ENCODE measurements at places on chromosomes 12 and 14. TPM values are rescaled to one million over a fixed set of nuclear protein-coding genes. Genes with fewer than 3 reads are reported as not detected.
A peak's percentile ranks its signal among the peaks of the same experiment; 100 is the strongest.

The CARMIL3 gene
- total RNA-seq: 1.4 TPM

DNA sequence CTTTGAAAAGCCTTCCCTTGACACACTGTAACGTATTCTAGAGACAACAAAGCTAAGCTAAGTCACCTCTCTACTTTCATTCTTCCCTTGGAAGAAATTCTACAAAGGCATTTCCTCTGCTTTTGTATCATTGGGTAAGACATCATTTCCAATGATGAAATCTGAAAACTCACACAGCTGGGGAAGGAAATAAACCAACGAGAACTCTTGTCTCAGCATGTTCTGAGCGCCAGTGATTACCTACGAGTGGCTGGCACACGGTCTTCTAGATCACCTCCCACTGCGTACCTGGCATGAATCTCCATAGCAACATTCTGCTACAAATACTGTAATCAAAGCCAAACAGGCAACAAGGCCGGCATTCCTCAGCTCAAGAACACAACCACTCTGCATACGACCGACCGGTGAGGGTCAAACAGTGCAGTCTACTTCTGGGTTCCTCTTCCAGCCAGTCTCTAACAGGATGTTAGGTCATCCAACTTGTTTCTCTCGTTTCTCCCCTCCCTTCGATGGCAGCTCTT, 7.6 kb downstream of the VPS37B start:
- H3K4me3 ChIP-seq: peak overlapping the region; percentile 49
- H3K36me3 ChIP-seq: no peaks in the 10 kb centered on the region
- peak overlapping the region; percentile 87 for H3K27ac ChIP-seq
- no peaks in the 10 kb centered on the region for H3K27me3 ChIP-seq

- H3K4me1 ChIP-seq: peaks cover 27% of the 10 kb centered on the region
- DNase-seq: no peak
- peaks cover 96% of the 10 kb centered on the region for H3K27me3 ChIP-seq
- no peak overlapping the region for H3K27ac ChIP-seq
Observed at GRCh38 chr12:53983950-53984572, 885 bp upstream of the HOXC10 start.

The GYS2 gene
- total RNA-seq: 0.10 TPM

DNA sequence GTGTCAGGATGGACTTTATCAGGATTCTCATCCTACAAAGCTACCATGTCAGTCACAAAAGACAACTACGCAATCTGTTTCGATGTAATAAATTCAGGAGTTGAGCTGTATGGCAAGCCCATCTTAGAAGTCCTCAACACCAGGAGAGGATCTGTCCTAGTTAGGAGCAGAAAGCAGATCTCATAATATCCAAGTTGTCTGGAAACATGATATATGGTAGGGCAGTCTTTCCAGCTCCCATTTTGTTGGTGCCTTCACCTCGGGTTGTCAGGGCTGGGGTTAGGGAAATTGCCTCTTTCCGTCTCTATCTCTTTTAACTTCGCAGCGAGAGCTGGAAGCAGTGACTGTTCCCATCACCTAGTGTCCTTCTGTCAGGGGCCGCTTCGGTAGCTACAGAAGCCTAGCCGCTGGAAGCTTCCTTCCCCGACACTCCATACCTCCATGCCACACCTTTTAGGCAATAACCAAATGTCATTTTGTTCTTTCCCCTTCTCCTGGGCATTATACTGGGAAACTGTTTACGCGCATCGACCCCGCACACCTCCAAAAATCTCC, 1.4 kb downstream of the NIN start:
- H3K36me3 ChIP-seq: peaks cover 5% of the 10 kb centered on the region
- DNase-seq: no peak
- no peaks in the 10 kb centered on the region for H3K27me3 ChIP-seq
- H3K4me3 ChIP-seq: peak overlapping the region; percentile 70
- peaks cover 56% of the 10 kb centered on the region for H3K4me1 ChIP-seq

DNA sequence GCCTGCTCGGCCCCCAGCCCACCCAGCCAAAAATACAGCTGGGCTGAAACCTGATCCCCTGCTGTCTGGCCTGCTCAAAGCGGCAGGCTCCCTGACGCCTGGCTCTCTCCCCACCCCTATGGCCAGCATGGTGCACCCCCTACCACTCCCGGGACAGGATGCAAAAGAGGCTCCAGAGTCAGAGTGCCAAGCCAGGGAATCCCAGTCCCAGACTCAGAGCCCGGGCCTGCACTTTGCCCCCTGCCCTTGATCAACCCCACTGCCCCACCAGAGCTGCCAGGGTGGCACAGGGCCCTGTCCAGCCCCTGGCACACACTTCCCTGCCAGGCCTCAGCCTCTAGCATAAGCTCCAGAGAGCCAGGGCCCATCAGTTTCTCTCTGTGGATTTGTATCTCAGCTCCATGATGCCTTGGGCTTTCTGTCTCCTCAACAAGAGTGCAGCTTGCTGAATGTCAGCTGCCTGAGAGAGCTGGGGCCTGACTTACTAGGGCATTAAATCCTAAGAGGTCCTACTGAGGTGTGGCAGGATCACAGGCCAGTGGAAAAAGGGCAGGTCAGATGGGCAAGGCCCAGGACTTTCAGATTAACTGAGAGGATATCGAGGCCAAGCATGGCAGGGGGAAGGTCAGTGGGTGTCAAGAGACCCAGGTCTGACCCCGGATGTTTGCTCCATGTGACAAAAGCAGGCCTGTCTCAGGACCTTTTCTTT, 13.9 kb downstream of the ACVRL1 start:
- no peaks in the 10 kb centered on the region for H3K36me3 ChIP-seq
- H3K27me3 ChIP-seq: no peaks in the 10 kb centered on the region
- H3K4me3 ChIP-seq: no peak overlapping the region
- no peak for DNase-seq

The LRRIQ1 gene
- not detected for total RNA-seq

DNA sequence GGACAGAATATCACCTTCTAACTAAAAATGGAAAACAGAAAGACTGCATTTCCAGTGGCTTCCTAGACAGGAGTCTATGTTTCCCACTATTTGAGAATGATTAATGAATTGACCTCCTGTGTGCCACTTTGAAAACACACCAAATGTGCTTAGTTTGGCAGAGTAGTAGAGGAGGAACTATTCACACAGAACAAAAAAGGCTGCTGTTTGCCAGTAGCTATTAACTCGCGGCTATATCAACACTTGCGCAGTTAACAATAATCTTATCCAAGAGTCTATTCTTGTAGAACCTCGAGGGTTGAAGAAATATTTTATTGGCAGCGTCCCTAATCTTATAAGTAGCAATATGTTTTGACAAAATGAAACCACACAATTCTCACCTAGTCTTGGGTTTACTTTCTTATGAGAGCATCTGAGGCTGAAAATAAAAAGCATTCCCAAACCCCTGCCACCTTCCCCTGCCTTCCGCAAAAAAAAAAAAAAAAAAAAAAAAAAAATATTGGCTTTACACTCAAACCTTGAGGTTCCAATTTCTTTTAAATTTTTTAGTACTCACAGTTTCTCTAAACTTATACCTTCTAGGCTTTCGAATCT, 127.3 kb upstream of the FLRT2 start:
- DNase-seq: no peak
- H3K27ac ChIP-seq: no peak overlapping the region
- no peak overlapping the region for H3K4me3 ChIP-seq

- H3K27me3 ChIP-seq: no peaks in the 10 kb centered on the region
- H3K4me1 ChIP-seq: no peaks in the 10 kb centered on the region
- no peaks in the 10 kb centered on the region for H3K36me3 ChIP-seq
- no peak overlapping the region for H3K4me3 ChIP-seq
- H3K27ac ChIP-seq: no peak overlapping the region
Observed at GRCh38 chr12:29869946-29870345, 86.2 kb upstream of the TMTC1 start.

DNA sequence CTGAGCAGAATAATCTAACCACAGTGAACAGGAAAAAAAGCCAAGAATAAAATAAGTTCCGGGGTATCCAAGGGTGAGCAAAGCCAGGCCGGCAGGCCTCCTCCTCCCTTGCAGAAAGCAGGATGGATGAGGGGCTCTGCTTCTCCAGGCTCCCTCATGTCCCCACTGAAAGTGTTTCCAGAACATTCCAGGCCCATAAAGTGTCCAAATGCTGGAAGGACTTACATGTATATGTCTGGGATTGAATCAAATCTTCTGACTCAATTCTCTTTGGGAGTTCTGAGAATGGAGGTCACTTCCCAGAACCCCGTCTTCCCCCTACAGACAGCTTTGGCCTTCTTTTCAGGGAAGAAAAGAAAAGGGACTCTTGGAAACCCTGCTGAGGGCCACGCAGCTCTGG, 25.0 kb upstream of the BDKRB1 start:
- DNase-seq: no peak
- H3K4me1 ChIP-seq: no peaks in the 10 kb centered on the region
- H3K27ac ChIP-seq: no peak overlapping the region
- H3K27me3 ChIP-seq: peaks cover 2% of the 10 kb centered on the region

DNA sequence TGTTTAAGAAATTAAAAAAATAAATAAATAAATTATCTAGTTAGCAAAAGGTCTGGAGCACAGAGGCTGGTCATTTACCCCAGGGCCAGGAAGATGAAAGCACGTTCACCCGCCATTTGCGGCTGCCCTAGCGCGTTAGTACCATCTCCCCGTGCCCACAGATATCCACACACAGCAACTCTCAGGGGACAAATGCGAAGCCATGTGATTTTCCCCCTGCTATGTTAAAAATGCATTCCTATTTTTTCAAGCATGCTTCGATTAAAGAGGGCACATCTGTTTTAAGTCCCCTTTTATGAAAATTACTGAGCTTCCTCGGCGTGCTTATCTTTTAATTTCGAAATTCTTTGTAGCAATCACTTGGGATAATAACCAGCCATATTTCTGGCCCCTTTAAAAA, 56.9 kb upstream of the PIWIL1 start:
- DNase-seq: no peak
- no peaks in the 10 kb centered on the region for H3K36me3 ChIP-seq
- no peak overlapping the region for H3K27ac ChIP-seq

The EPYC gene
- not detected for total RNA-seq

DNA sequence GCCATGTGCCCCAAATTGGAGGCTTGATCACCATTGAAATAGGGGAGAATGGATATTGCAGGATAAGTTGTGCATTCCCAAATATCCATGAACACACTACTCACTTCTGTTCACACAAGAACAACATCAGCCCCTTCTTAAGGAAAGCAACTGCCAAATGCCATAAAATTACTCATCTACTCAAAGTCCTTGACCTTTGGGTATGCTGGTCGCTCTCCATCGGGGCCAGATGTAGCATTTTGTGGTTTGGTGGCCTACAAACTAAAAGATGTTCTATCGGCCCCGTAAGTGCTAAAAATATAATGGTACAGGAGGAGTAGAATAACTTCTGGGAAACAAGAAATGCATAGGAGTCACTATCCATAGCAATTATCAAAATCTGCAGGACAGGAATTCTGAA, 362.6 kb downstream of the AEBP2 start:
- no peaks in the 10 kb centered on the region for H3K36me3 ChIP-seq
- DNase-seq: no peak
- no peak overlapping the region for H3K4me3 ChIP-seq
- no peaks in the 10 kb centered on the region for H3K4me1 ChIP-seq
- H3K27ac ChIP-seq: no peak overlapping the region

DNA sequence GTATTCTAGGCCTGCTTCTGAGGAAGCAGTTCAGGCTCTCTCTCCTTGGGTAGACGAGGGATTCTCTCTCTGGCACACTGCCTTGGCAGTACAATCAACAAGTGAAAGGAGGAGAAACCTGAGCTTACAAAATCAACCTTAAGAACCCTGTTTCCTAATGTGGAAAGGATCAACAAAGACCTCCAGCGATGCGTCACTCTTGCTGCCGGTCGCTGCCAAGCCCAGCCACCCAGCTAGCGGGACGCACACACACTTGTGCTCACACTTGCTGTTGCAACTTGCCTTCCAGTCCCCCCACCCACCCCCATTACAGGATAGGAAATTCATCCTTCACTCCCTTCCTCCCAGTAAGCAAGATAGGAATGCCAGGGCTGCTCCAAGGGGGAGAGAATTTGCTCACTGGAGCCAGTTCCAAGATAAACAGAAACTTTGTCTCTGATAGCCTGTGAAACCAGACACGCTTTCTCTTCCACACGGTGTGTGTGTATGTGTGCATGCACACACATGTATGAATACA, 144.3 kb downstream of the BCL11B start:
- DNase-seq: no peak
- no peaks in the 10 kb centered on the region for H3K27me3 ChIP-seq
- no peaks in the 10 kb centered on the region for H3K36me3 ChIP-seq
- no peaks in the 10 kb centered on the region for H3K4me1 ChIP-seq

DNA sequence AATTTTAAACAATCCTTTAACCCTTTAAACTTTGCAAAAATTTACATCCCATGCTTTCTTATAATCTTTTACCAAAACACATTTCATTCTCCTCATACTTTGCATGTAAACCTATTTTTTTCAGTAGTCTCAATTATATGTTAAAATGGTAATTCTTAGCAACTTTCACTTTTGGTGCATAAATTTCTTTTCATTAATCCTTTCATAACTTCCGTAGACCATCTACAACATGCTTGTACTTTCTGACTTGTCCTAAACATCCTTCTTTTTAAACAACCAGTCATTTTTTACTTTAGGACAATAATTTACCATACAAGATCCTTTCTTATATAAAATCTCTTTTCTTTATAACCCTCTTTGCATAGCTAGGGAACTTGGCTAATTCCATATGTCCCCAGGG, 19.5 kb downstream of the CCDC91 start:
- no peak overlapping the region for H3K27ac ChIP-seq
- peaks cover 11% of the 10 kb centered on the region for H3K36me3 ChIP-seq
- DNase-seq: no peak
- H3K4me3 ChIP-seq: no peak overlapping the region
- H3K4me1 ChIP-seq: peaks cover 7% of the 10 kb centered on the region

- DNase-seq: no peak
- no peaks in the 10 kb centered on the region for H3K4me1 ChIP-seq
- no peak overlapping the region for H3K4me3 ChIP-seq
Observed at GRCh38 chr12:46946137-46946536, 120.3 kb upstream of the SLC38A4 start.

The ACVRL1 gene
- not detected for total RNA-seq

DNA sequence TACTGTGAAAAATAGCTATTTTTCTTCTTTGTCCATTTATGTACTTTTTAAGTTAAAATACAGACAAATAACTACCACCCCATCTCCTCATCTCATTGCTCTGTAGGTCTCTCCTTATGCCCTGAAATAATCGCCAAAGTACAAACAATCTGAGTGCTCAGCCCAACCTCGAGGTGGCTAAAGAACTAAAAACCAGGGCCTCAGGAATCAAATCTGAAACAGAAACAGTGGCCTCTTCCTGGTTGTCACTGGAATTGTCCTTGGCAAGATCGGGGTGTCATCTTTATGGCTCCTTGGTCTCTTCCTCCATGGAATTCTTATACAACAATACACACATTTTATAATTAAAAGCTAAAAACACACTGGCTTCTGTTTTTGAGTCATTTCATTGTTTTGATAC, 182.4 kb downstream of the ASCL1 start:
- no peaks in the 10 kb centered on the region for H3K4me1 ChIP-seq
- H3K36me3 ChIP-seq: no peaks in the 10 kb centered on the region
- DNase-seq: no peak
- no peak overlapping the region for H3K4me3 ChIP-seq
- no peak overlapping the region for H3K27ac ChIP-seq
- H3K27me3 ChIP-seq: no peaks in the 10 kb centered on the region

The CLEC4C gene
- total RNA-seq: 0.39 TPM

All from B cell (primary cell).